ENCODE measurements at places on chromosomes 3 and 15.

DNA sequence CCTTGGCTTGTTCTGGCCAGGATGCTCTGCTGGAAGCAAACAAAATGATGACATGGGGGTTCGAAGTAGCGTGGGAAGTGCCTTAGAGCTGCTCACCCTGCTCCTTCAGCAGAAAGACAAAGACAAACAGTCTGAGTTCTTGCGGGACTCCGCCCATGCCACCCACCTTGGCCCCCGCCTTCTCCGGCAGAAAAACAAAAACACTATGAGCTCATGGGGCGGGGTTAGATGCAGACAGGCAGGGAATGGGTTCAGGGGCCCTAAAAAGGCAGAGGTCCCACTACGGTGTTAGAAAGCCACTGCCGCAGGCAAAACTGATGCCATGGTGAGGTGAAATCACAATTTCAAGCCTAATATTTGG lies 9.7 kb upstream of the NCKIPSD start:
- DNase-seq = no peak

- no peak for DNase-seq
These were observed 44.5 kb upstream of the KCNMB2 start for GRCh38 chr3:178491751-178492150.

DNA sequence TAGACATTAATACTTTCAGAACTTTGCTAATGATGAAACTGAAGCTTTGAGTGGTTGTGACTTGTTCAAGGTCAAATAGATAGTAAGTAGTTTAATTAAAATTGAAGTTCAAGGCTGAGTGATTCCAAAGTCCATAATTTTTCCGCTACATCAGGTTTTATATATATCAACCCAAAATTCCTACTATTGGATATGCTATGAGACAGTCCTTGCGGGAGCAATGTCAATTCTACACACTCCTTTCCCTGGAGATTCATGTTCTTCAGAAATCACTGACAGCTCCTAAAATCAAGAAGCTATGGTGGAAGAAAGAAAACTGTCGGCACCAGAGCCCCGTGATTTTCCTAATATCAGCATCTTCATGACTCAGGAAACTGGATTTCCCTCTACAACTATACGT lies 167.6 kb downstream of the EPHA3 start:
- DNase-seq = no peak

- DNase-seq = no peak
These were observed 12.4 kb downstream of the PCYT1A start for GRCh38 chr3:196275126-196275525.

DNA sequence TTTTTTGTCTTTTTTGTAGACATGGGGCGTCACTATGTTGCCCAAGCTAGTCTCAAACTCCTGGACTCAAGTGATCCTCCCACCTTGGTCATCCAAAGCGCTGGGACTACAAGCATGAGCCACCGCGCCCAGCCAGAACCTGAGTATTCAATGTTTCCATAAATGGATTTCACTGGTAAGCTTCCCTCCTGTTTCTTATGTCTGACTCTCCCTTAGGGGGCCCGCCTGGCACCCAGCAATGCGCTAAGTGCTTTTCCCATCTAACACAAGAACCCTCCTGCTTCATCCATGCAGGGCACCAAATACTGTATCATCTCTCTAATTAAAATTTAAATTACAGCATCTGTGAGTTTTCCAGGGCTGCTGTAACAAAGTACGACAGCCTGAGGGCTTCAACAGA lies 44.9 kb downstream of the KLF15 start:
- no peak for DNase-seq

DNA sequence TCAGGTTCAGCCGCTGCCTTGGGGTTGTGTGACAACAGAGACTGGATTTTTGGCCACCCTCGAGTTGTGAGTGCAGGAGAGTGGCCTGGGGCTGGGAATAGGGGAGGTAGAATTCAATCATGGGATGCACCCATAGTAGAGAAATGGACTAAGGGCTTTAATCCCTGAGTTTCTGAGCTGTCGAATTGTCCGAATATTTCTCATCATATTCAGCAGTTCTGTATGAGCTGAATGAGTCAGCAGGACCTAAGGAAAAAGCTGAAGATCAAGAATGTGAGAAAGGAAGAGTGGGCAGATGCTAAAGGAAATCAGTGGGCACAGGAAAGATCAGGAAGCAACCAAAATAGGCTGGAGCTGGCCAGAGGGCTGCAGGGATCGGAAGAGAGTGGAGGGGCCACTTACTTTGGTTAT lies 44.4 kb upstream of the SACM1L start:
- DNase-seq = no peak

DNA sequence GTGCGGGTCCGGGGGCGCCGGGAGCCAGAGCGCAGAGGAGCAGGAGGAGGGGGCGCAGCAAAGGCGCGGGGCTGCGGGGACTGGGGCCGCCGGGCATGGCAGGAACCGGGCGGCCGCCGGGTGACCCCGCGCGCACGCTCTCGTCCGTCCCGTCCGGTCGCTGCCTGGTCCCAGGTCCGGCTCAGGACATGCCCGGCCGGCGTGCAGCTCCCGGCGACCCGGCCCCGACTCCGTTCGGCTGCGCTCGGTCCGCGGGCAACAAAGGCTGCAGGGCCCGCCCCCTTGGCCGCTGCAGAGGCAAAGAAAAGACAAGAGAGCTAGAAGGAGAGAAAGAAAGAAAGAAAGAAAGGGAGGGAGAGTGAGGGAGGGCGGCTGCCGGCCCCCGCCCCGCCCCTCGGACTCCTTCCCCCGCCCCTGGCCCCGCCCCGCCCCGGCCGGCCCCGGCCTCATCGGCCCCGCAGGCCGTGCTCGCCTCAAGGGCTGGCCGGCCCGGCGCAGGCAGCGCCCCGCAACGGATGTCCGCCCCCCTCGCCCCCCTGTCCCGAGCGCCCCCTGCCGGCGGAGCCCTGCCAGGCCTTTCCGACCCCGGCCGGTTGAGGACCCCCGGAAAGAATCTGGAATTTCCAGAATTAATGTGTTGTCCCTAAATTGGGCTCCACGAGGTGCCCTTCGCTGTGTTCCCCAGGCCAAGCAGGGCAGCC lies at the start of gene ADAMTS7:
Gene ADAMTS7 (minus strand): TSS at position 341 of the 701 bp plus-strand sequence. CDS start 244 bp downstream, at position 97.
- DNase-seq = no peak

DNA sequence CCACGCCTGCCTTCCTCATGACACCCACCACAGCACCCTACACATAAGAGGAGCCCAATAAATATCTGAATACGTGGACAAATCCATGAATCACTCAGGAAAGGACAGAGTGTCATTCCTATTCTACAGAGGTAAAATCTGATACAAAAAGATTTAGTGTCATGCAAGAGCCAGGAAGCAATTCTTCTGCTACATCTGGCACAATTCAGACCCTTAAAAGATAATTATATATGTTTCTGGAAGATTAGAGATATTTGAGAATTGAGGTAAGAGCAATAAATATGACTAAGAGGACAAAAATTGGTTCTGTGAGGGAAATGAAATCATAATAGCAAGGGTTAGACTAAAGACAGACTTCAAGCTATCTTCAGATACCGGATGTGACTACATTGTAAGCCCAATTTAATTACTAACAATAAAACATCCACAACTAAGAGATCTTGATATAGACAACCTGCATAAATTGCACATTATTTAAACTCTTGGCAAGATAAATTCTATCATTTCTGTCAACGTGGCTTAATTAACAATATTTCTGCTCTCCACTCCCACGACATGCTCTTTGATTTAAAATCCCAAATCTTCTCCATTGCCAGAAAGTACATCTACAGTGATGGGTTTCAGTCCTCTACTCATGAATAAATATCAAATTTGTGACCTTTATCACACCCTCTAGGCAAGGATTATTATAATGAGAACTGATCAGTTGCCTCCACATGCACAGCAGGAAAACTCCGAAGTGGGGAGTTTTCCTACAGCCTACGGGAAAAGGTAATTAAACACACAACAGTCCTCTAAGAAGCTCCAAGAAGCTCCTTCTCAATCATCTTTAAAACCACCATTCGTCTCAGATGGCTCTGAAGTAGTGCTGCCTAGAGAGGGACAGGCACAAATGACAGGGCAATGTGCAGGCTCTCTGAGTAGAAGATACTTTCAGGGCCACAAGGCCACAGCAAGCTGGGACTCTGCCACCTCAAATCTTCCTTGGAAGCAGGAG lies 32.6 kb downstream of the MB21D2 start:
- DNase-seq = no peak

DNA sequence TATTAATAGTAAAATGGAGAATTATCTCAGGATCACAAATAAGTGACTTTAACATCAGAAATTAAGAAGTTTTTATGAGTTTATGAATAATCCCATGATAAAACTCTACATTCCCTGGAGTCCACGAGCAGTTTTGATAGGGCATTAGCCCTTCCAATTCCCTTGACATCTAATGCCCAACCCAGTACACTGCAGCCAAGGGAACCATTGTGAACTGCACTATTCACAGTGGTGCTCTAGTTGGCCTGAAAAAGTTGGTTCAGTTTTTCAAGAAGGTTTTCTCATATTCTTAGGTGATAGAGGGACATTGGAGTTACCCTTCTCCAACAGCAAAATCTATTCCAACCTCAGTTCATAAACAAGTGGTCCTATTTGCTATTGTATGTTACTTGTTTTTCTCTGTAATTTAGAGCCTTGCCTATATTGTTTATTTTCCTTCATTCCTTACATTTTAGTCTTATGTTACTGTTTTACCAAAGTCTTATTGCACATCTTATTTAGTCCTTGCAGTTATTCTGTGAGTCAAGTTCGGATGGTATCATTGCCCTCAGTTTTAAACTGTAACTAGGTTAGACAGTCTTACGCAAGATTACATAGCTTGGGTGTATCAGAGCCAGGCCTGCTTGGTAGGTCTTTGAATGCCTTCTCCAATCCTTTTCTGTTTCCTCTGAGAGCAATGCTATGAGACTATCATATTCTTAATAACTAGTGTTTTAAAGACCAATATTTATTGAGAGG lies 57.9 kb upstream of the SAMMSON start:
- DNase-seq = no peak

DNA sequence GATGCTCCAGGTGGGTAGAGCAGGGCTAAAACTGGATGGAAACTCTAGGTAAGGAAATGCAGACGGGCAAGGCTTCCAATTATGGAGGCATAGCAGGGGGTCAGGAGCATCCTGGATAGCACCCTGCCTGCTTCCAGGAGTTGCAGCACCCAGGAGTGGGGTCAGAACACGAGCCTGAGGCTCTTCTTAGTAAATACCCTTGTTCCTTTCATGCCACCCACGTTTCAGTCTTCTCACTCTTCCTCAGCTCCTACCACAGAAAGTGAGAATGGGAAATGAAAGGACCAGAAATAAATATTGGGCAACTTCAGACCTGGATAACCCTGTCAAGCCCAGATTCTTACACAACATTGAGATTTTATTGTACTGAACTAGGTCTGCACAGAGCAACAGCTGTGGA lies 16.4 kb downstream of the CCR1 start:
- no peak for DNase-seq

- DNase-seq = no peak
These were observed 8.0 kb downstream of the ABHD10 start for GRCh38 chr3:111986800-111987199.

DNA sequence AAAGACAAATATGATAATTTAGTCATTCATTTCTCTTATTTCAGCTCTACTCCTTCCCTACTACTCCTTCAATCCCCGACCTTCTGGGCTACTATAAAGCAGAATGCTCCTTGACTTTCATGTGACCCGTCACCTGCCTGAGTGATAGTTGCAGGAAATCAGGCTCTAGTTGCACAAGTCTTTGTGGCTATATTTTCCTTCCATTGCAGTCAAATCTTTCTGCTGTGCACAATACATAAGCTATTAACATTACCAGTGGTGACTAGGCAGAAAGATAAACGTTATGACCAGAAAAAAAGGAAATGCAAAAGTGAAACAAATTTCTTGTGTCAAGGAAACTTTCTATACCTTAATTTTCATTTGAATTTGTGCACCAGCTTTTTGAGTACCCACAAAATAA lies 2.3 kb downstream of the SUCNR1 start:
- DNase-seq = no peak

DNA sequence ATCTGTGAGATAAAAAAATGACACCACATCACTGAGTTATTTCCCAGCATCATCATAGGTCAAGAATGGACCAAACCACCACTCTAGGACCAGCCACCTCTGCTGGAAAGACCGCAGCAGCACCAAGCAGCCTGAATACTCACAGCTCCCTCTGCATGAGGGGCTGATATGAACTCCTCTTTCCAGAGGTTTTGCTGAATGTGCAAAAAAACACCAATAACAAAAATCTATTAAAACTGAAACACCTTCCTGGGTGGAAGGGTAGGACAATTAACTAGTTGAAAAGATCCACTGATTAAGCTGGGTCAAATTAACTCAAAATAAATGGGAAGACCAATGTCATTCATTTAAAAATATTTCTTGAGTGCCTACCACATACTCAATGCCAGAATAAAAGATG lies 28.9 kb upstream of the KCNMB3 start:
- DNase-seq = no peak

DNA sequence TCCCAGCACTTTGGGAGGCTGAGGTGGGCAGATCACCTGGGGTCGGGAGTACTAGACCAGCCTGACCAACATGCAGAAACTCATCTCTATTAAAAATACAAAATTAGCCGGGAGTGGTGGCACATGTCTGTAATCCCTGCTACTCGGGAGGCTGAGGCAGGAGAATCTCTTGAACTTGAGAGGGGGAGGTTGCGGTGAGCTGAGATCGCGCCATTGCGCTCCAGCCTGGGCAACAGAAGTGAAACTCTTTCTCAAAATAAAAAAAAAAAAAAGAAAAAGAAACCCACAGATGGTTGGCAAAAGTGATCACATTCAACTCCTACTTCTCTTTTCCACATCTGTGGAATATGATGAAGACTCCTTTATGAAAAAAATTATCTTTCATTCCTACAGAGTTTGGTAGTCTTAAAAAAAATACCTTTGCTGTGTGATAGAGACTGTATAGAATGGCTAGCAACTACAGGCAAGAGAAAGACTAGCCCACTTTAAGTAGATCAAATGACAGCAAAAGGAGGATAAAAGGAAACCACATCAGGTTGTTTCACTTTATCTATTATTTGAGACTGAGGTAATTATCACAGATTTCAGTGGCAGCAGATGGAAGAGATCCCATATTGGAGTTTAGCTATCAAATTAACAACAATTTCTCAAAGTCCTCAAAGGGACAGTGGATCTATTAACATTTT lies 172.9 kb upstream of the TSPAN3 start:
- DNase-seq = no peak

DNA sequence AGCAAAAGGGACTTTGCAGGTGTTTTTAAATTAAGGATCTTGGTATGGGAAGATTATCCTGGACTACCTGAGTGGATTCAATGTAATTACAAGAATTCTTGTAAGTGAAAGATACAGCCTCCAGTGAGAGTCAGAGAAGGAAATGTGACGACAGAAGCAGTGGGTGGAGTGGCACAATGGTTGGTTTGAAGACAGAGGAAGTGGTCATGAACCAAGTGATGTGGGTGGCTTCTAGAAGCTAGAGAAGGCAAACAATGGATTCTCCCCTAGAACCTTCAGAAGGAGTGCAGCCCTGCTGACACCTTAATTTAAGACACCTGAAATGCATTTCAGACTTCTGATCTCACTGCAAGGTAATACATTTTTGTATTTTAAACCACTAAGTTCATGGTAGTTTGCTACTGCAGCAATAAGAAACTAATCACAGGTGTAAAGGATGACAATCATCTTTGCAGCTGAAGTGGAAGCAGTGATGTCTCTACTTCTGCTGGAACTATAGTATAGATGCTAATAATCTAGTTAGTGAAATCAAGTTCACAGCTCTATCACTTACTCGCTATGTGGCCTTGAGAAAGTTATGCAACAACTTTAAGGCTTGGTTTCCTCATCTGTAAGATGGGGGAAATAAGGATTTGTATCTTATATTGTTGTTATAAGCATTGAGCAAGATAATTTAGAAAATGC lies 403.4 kb upstream of the SUCLG2 start:
- peak; percentile 54 for DNase-seq

All from stimulated activated CD8-positive, alpha-beta memory T cell treated with anti-CD3 and anti-CD28 coated beads, Interleukin-7, amount 100 ng/mL, for 4 hours (primary cell).